ENCODE measurements at places on chromosomes 1 and 21.

- DNase-seq: no peak
Observed at GRCh38 chr21:38267991-38268863, 11.4 kb downstream of the KCNJ15 start.

- no peak for DNase-seq
Observed at GRCh38 chr1:213687832-213688231, 299.9 kb upstream of the PROX1 start.

- DNase-seq: no peak
Observed at GRCh38 chr1:222021129-222021528, 279.2 kb upstream of the DUSP10 start.

DNA sequence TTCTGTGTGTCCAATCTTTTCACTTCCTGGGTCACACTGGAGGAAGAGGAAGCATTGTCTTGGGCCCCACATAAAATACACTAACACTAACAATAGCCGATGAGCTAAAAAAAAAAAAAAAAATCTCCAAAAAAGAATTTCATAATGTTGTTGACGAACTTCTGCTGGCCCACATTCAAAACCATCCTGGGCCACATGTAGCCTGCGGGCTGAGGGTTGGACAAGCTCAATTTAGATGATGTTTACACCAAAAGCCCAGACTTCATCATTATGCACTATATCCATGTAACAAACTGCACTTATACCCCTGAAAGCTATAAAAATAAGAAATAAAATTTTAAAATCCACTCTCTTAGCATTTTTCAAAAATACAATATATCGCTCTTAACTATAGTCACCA is 187.8 kb upstream of the PTBP2 start:
- DNase-seq: no peak

GRCh38 chr1:15245593-15246360 is 1.2 kb upstream of the FHAD1 start:
- DNase-seq: no peak

DNA sequence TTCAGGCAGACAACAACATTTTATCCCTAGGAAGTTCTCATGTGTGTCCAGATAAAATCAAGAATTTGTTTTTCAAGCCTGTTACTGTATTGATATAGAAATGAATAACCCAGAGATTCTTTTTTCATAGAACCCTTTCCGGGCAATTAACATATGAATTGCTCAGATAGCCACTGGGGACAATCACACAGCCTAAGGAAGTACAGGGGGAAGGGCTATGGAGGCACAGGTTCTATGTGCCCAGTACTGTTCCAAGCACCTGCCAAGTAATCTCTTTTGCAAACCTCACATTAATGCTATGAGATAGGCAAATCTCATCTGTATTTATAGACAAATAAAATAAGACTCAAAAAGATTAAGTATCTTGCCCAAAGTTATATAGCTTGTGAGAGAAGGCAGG is 84.9 kb downstream of the NTNG1 start:
- no peak for DNase-seq

DNA sequence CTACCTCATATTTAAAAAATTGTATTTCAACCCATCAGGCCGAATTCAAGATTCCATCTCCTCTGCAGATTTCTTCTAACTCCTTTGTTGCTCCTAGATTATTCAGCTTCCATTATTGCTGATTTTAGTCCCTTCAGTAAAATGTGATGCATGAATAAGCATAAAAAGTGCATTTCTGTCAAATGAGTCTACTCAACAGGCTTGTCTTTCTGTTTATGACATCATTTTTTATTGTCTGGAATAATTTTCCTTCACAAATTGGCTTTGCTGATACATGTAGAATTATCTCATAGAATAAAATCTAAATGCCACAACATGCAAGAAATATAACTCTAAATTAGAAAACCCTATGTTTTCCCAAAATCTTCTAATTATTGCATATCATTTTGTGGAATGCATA is 1.6 kb upstream of the OR2M5 start:
- no peak for DNase-seq

DNA sequence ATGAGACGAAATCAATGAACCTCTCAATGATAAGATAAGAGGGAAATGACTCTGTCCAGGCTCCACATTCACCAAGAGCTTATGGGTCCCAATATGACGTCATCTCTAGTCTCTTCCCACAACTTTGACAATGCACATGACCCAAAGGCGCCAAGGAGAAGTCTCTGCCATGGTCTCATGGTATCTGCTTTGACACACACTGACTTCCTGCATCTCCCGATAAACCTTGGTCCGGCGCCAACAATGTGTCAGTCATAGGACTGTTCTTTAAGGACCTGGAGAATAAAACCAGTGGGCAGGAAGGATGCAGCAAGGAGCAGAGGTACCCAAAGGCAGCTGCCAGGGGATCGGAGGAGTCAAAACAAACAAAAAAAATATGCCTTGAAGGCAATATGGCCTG is 46.9 kb upstream of the TMEM51 start:
- no peak for DNase-seq

GRCh38 chr21:44299085-44299457 is 782 bp upstream of the PFKL start:
- no peak for DNase-seq

DNA sequence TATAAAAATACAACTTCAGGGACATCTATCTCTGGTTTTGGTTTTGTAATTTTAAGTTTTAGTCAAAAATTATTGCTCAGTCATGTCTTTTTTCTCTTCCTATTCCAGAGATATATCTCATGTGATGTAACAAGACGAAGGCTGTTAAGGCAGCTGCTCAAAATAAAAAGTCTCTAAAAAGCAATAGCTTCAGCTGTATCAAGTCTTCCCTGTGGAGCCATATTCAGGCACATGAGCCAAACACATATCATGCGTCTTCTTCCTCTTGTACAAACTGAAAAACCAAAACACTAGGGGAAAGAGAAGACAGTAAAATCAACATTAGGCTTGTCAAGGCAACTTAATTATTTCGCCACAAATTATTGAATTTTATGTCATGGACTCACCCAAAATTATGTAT is 240.7 kb downstream of the NRIP1 start:
- DNase-seq: no peak

DNA sequence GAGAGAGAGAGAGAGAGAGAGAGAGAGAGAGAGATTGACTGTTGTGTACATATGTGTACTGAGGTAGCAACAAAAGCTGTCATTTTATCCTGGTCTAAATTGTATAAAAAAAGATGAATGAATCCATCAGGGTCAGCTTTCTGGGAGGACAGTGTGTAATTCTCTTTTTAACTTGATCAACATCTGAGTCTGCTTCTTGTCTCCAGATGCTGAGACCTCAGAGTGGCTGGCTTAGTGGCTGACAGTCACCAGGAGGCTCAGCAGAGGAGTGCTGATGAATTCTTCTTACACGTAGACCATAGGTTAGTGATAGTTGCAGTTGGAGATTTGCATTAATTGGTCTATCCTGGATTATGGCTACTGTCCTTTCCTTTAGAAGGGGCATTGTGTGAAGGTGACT is 28.5 kb upstream of the PLXNA2 start:
- no peak for DNase-seq

DNA sequence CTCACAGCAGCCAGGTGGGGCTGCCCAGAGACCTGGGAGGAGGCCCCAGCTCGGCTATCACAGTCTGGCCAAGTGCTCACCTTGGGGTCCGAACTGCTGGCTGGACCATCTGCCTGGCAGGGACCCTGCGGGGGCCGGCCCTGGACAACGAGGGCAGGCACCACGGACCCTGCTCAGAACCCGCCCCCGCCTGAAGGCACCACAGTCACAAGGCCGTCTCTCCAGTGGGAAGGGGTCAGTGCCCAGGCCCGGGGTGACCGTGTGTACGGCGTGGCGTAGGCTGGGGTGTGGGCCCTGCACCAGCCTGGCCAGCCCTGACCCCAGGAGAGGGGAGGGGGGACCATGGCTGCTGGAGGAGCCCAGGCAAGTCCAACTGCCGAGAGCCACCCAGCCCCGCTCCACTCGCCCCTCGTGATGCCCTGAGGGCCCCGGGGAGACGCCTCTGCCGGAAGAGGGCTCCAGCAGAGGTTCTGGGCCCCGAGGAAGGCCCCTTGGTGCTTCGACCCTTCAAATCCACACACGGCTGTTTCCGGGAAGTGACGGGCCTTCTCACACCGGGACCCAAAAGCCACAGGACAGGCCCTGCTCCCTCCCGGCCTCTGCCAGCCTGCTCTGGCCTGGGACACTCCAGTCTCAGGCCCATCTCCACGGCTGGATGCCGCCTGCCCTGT is 11.2 kb upstream of the RNF223 start:
- DNase-seq: no peak

- DNase-seq: no peak
Observed at GRCh38 chr21:46214478-46215340, 13.9 kb downstream of the LSS start.

- no peak for DNase-seq
Observed at GRCh38 chr1:100699744-100700143, 19.8 kb upstream of the VCAM1 start.

DNA sequence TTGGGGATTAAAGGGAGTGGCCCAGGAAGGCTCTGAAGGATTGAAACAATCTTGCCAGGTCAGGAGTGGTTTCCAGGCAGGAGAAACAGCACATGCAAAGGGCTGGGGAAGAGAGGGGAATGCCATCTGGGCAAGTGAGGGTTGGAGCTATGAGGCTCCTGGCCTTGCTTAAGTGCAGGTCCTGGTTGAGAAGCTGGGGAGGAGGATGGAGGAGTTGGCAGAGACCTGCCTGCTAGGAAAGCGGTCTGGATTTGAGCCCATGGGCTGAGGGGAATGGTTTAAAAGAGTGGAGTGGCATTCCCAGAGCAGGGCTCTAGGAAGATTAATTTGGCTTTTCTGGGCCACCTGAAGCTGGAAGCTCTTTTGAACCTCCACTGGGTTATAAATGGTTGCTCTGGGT is 9.2 kb downstream of the IGSF21 start:
- DNase-seq: no peak

DNA sequence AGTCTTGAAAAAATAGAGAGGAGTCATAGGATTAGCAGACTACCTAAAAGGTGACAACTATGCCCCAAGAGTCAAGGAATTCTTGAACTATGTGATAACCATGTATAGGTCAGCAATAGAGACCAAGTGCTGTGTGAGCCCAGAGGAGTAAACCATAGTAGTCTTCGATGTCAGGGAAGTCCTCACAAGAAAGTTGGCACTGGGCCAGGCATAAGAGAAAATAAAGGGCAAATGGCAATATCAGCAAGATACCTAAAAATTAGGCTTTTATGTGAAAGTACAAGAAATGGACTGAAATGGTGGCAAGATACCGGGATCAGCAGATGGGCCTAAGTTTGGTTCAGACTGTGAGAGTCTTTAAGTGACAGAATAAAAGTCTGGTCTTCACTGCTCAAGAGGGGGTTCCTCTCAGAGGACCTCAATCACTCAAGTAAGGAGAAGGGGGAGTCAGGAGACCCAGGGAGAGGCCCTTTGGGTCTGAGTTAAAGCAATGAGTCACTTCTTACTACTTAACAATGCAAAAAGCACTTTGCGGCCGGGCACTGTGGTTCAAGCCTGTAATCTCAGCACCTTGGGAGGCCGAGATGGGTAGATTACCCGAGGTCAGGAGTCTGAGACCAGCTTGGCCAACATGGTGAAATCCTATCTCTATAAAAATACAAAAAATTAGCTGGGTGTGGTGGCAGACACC is 95.0 kb downstream of the TEX35 start:
- DNase-seq: no peak

DNA sequence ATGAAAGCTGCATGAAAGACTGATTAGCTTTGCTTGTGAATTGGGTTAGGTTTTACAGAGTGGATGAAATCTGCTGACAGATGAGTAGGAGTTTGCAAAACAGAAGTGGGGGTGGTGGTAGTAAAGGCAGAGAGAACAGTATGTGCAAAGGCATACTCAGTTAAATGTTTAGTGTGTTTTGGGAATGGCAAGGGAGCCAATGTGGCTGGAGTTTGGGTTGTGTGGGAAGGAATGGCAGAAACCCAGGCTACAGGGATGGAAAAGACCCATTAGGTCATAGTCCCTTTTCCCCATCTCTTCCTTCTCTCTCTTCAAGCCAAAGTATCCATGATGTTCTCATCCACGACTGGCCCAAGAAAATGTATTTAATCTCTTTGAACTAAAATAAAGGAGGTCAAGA is 362.2 kb upstream of the LYPLAL1 start:
- no peak for DNase-seq

- DNase-seq: no peak
Observed at GRCh38 chr1:232519186-232519585, 110.7 kb downstream of the SIPA1L2 start.

DNA sequence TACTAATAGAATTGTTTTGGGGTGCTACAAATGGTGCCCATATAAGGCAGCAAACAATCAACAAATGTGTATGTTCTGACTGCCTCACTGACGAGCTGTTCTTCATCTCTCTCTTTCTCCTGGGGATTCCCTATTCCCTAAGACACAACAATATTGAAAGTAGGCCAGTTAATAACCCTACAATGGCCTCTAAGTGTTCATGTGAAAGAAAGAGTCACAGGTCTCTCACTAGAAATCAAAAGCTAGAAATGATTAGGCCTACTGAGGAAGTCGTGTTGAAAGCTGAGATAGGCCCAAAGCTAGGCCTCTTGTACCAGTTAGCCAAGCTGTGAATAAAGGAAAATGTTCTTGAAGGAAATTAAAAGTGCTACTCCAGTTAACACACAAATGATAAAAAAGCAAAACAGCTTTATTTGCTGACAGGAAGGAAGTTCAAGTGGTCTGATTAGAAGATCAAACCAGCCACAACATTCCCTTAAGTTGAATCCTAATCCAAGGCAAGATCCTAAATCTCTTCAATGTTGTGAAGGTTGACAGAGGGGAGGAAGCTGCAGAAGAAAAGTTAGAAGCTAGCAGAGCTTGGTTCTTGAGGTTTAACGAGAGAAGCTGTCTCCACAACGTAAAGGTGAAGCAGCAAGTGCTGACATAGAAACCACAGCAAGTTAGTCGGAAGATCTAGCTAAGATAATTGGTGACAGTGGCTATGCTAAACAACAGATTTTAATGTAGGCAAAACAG is 26.3 kb downstream of the ATP2B4 start:
- peak; percentile 68 for DNase-seq

DNA sequence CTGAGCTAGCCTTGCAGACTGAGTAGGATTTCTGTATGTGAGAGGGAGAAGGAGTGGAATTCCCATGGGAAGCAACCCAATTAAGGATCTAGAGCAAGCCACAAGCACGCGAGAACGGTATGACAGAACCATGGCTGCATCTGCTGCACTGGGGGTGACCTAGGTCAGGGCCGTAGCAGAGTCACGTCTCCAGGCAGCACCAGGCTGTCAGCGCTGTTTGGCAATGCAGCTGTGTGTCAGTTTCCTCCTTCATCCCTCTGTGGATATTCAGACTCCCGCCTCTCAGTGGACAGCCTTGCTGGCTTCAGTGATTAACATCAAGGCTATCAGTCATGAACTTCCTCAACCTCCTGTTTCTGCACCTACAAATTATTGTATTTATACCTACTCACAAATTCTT is 118.1 kb upstream of the PPP2R5A start:
- DNase-seq: no peak

DNA sequence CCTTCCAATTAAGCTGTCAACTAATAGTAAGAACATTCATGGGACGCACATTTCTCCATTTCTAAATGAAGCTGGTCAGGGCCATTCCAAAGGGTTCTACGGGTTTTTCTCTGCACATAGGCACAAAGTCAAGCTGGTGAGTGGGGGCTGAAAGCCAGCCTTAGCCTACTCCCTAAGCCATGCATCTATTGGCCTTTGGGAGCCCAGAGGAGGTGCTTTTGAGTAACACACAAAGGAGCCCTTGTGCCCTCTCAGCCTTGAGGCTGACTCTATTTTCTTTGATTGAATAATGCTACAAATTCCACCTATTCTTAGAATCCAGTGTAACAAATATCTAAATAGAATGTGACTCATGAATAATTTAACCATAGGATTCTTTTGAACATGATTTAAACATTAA is 73.6 kb downstream of the RGS13 start:
- DNase-seq: no peak

Data from T-helper 2 cell (primary cell).